Naive thymus-derived CD4-positive, alpha-beta T cell (primary cell): ENCODE measurements at places on chromosomes 1 and 21.

DNA sequence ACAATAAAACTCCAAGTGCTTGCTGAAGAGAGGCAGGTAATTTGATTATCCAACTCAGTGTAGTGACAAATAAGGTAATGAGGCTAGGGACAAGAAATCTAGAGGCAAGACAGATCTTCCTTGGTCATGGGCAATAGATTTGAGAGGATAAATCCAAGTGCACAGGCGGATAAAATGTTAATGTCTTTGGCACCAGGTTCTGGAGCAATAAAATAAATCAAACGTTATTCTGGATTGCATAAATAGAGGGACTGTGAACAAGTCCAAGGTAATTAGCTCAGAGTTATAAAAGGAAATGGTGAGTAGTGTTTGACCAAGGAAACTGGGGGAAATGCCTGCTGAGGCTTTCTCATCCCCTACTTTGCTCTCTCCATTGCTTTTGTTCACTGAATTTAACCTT is 329.3 kb upstream of the PROX1 start:
- DNase-seq = no peak
- no peaks in the 10 kb centered on the region for H3K36me3 ChIP-seq
- H3K4me3 ChIP-seq = no peak overlapping the region
- no peaks in the 10 kb centered on the region for H3K27me3 ChIP-seq
- no peaks in the 10 kb centered on the region for H3K4me1 ChIP-seq

DNA sequence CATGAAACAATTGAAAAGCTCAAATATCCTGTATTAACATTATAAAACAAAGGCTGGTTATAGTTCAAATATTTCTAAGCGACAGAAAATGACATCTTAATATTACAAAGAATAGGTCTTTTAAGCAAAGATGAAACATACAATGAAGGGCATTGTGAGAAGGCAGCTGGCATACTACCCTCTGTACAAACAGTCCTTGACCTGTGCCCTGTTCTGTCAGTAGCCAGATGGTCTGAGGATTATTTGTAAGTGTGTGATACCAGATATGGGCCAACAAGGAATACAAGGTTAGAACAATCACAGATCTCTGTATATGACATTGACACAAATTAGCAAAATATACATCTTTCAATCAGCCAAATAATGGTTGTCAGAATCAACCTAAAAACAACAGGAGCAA is 1350.4 kb downstream of the AMY1C start:
- no peak overlapping the region for H3K4me3 ChIP-seq
- no peaks in the 10 kb centered on the region for H3K27me3 ChIP-seq
- H3K27ac ChIP-seq = no peak overlapping the region
- no peaks in the 10 kb centered on the region for H3K36me3 ChIP-seq
- no peaks in the 10 kb centered on the region for H3K4me1 ChIP-seq
- DNase-seq = no peak

- H3K27ac ChIP-seq = no peak overlapping the region
- H3K36me3 ChIP-seq = no peaks in the 10 kb centered on the region
- no peaks in the 10 kb centered on the region for H3K27me3 ChIP-seq
- H3K4me3 ChIP-seq = no peak overlapping the region
Measured at GRCh38 chr1:205537386-205538018, 33.0 kb downstream of the CDK18 start.

GRCh38 chr21:38167345-38167744 is 89.4 kb upstream of the KCNJ15 start:
- no peaks in the 10 kb centered on the region for H3K27me3 ChIP-seq
- H3K4me1 ChIP-seq = no peaks in the 10 kb centered on the region
- no peak overlapping the region for H3K4me3 ChIP-seq
- no peaks in the 10 kb centered on the region for H3K36me3 ChIP-seq

DNA sequence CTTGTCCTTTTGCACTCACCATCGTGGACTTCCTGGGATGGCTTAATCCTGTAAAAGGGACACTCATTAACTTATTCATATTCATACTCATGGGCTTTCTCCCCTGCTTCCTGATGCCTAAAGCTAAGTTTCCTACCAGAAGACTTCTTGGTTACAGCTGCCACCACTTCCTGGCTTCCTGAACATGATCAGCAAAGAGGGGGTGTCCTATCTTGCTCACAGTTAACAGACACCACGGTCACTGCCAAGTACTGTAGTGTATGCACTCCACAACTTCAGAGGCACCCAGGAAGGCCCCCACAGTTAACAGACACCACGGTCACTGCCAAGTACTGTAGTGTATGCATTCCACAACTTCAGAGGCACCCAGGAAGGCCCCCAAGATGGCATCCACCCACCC is 177.8 kb downstream of the SIPA1L2 start:
- no peaks in the 10 kb centered on the region for H3K27me3 ChIP-seq
- H3K27ac ChIP-seq = no peak overlapping the region
- no peak overlapping the region for H3K4me3 ChIP-seq
- DNase-seq = no peak
